ENCODE measurements at places on chromosomes 4 and X. TPM values are rescaled to one million over a fixed set of nuclear protein-coding genes. Genes with fewer than 3 reads are reported as not detected.

Gene COL4A6
- 0.42 TPM for total RNA-seq

- H3K27me3 ChIP-seq = no peaks in the 10 kb centered on the region
- H3K36me3 ChIP-seq = no peaks in the 10 kb centered on the region
- no peak overlapping the region for H3K4me3 ChIP-seq
- no peak for DNase-seq
- no peaks in the 10 kb centered on the region for H3K4me1 ChIP-seq
These were observed 117.5 kb upstream of the VCX2 start for GRCh38 chrX:8288590-8288989.

- no peak overlapping the region for H3K27ac ChIP-seq
- H3K4me1 ChIP-seq = no peaks in the 10 kb centered on the region
- no peaks in the 10 kb centered on the region for H3K36me3 ChIP-seq
These were observed 178.6 kb downstream of the SLC7A11 start for GRCh38 chr4:138063581-138063980.

- DNase-seq = no peak
- H3K27me3 ChIP-seq = no peaks in the 10 kb centered on the region
- no peaks in the 10 kb centered on the region for H3K36me3 ChIP-seq
- H3K4me3 ChIP-seq = no peak overlapping the region
These were observed 23.4 kb upstream of the SLC10A7 start for GRCh38 chr4:146545102-146545501.

GRCh38 chrX:36407836-36408235 is 488.3 kb downstream of the CFAP47 start:
- H3K4me1 ChIP-seq = no peaks in the 10 kb centered on the region
- H3K27me3 ChIP-seq = no peaks in the 10 kb centered on the region
- H3K36me3 ChIP-seq = no peaks in the 10 kb centered on the region
- no peak overlapping the region for H3K27ac ChIP-seq
- H3K4me3 ChIP-seq = no peak overlapping the region

DNA sequence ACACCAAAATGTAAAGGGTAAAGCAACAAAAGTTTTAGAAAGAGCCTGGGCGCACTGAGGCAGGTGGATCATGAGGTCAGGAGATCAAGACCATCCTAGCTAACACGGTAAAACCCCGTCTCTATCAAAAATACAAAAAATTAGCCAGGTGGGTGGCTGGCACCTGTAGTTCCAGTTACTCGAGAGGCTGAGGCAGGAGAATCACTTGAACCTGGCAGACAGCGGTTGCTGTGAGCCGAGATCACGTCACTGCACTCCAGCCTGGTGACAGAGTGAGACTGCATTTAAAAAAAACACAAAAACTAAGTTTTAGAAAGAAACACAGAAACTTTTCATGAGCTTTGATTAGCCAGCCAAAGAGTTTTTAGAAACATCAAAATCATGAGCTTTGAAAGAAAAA is 76.5 kb downstream of the APBB2 start:
- H3K36me3 ChIP-seq = no peaks in the 10 kb centered on the region
- H3K4me3 ChIP-seq = no peak overlapping the region
- no peak for DNase-seq
- H3K27ac ChIP-seq = no peak overlapping the region
- H3K4me1 ChIP-seq = peaks cover 48% of the 10 kb centered on the region

Gene FAM9B
- total RNA-seq = not detected

GRCh38 chr4:128488055-128488705 is 200.6 kb upstream of the PGRMC2 start:
- H3K4me3 ChIP-seq = no peak overlapping the region
- H3K4me1 ChIP-seq = no peaks in the 10 kb centered on the region
- H3K27ac ChIP-seq = no peak overlapping the region
- H3K27me3 ChIP-seq = no peaks in the 10 kb centered on the region
- no peak for DNase-seq

DNA sequence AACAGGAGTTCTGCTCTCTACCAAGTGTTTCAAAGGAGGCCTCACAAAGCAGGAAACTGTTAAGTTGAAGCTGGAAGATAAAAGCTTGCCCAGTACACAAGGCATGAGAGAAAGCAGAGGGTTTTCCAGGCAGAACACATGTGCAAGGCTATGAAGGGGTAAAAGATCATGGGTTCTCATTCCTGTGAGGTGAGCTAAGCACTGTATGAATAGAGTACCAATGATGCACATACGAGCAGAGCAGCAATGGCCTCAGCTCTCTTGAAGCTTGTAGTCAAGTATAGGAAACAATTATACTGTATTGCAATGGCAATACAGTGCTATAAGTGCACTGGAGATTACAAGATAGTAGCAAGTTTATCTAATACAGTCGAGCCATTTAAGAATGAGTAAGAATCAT is 18.0 kb downstream of the TTC29 start:
- no peak for DNase-seq
- no peak overlapping the region for H3K4me3 ChIP-seq
- H3K27me3 ChIP-seq = no peaks in the 10 kb centered on the region
- no peaks in the 10 kb centered on the region for H3K36me3 ChIP-seq
- H3K27ac ChIP-seq = no peak overlapping the region
- no peaks in the 10 kb centered on the region for H3K4me1 ChIP-seq
